ENCODE measurements at places on chromosomes 11 and 22.

GRCh38 chr11:34830648-34831047, 85.5 kb downstream of the APIP start:
- no peak for DNase-seq

DNA sequence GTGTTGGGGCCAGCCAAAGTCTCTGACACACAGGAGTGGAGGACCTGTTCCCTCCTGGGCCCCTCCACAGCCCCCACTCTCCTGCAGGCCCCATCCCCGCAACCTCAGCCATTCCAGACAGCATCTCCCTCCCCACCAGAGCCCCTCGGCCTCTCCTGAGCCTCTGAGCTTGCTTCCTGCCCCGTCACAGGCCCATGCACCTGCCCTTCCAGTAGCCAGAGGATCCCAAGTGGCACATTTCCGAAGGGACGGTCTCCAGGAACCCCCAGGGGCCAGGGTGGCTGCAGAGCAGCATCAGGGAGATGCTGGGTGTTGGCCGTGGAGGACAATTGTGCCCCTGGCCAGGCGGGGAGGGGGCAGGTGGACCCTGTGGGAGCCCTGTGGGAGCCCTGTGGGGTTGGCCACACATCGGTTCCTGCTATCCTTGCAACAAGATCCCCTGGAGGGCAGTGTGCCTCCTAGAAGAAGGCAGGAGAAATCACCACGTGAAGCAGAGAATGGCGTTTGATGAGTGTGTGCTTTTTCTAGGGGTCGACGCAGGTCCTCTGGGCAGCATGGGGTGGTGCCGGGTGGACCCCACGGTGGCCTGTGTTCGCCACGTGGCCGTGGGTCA, 45.3 kb upstream of the PPARA start:
- DNase-seq: no peak

DNA sequence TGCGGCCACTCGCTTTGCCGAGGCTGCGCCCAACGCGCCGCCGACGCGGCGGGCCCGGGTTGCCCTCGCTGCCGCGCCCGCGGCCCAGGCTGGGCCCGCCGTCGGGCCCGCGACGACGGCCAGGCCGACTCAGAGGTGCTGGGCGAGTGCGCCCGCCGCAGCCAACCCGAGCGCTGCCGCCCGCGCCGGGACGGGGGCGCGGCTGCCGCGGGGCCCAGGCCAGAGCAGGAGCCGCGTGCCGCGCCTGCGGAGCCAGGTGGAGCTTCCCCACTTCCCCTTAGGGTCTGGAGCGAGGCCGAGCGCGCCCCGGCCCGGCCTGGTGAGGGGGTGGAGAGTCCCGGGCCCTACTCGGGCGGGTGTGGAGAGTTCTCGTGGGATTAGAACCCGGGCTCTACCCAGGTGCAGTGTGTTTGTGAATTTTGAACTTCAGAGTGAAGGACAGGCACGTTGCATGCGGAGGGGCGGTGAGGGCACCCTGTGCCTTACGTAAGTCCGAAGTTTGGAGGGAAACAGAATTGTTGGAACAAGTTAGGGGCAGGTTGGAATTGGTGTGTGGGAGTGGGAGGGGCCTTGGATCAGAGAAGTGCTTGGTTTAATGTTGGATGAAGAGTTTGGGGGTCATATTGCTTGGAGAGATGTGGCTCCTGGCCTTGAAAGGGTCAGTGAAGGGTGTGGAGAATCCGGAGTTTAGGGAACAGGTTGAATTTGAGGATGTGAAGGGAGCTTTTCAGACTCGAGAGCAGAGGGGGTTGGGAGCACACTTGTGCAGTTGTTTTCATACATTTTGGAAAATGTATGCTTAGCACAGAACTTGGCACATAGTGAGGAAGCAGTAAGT, 697 bp downstream of the RNF169 start:
- no peak for DNase-seq

GRCh38 chr11:34232807-34233206, 125.0 kb downstream of the ABTB2 start:
- no peak for DNase-seq

- DNase-seq: no peak
Measured at GRCh38 chr22:32692371-32692770, 109.1 kb upstream of the TIMP3 start.

- DNase-seq: no peak
Measured at GRCh38 chr22:24435323-24435645, 7.9 kb downstream of the ADORA2A start.

GRCh38 chr11:13336246-13336878, 58.8 kb downstream of the BMAL1 start:
- DNase-seq: no peak

DNA sequence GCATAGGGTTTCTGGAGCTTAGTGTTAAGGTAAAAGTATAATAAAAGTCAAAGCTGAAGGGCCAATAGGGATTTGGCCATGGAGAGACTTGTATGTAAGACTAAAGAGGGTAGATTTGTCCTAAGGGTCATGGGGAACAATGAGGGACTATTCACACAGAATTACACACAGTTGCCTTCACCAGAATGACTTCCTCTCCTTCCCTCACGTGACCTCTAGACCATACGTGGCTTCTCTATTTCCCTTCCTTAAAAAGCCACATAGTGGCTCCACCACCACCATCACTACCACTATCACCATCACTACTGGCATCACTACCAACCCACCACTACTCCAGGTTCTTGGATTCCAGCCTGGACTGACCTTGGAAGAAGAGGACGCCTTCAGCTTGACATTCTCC, 2.8 kb downstream of the HPX start:
- no peak for DNase-seq

- DNase-seq: no peak
Measured at GRCh38 chr11:66625041-66625751, 8.8 kb downstream of the RBM14 start.

GRCh38 chr22:20084547-20085413, 4.7 kb downstream of the DGCR8 start:
- no peak for DNase-seq

DNA sequence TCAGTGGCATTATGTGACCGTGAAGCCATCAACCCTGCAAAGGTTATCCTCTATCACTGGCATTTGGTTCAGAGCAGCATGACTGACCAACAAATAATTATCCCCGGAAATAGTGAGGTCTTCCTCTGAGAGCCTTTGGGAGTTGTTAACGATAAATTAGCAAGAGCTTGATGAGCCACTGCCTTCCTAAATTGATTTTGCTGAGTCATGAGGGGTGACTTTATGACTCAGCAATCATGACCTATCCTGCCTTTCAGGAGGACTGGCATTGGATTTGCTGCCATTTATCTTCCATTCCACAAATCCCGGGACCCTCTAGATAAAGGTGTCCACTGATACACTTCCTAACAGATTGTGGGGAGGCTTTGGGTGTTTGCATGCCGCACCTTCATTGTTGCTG, 80.8 kb upstream of the MTNR1B start:
- DNase-seq: no peak

DNA sequence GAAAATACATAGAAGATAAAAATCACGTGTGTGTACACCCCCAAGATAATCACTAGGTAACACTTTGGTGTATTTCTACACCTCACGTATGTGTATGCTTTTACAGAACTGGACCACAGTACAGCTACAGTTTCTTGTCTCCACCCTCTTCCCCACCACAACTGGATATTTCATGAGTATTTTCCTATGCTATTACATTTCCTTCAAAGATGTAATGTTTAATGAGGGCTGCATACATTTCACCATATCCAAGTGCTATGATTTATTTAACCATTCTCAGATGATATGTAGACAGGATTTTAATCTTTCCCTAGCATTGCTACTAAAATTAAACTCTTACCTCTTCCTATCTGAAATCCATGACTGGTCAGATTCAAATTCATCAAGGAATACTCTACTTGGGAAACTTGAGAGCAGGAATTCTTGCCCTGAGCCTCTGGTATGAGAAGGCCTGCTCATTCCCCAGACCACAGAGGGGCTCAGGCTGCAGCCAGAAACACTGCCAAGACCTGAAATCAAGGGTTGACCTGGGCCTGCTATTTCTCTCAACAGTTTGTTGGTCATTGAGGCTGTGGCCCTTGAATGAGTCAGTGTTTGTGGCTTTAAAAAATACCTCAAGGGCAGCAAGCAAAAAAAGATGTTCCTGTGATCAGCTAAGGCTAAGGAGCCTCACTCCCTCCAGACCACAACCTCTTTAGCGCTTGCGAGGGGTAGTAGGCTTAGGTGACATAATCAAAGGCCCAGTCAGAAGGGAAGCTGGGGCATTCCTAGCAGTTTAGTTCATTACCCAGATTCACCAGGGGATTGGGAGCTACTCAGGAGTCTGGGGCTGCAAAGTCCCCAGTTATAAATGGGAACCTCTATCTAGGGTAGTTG, 55.5 kb downstream of the ABTB2 start:
- DNase-seq: no peak

GRCh38 chr11:109972939-109973338, 120.3 kb upstream of the ZC3H12C start:
- no peak for DNase-seq

DNA sequence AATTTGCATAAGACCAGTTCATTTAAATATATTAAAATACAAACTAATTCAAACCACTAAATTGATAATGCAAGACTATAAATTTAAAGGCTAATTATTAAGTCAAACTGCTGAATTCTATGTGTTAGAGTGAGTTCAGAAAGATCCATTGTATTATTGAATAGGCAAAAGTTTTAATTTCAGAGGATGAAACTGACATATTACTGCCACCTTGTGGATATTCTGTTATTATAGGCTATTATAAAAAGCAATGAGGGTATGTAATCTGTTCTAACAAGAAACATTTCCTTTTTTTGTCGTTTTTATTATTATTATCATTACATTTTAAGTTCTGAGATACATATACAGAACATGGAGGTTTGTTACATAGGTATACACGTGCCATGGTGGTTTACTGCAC, 20.9 kb upstream of the NAALAD2 start:
- no peak for DNase-seq

- DNase-seq: no peak
Measured at GRCh38 chr22:46381142-46381541, 45.6 kb downstream of the TRMU start.

- no peak for DNase-seq
Measured at GRCh38 chr22:30201945-30202344, 44.6 kb downstream of the LIF start.

DNA sequence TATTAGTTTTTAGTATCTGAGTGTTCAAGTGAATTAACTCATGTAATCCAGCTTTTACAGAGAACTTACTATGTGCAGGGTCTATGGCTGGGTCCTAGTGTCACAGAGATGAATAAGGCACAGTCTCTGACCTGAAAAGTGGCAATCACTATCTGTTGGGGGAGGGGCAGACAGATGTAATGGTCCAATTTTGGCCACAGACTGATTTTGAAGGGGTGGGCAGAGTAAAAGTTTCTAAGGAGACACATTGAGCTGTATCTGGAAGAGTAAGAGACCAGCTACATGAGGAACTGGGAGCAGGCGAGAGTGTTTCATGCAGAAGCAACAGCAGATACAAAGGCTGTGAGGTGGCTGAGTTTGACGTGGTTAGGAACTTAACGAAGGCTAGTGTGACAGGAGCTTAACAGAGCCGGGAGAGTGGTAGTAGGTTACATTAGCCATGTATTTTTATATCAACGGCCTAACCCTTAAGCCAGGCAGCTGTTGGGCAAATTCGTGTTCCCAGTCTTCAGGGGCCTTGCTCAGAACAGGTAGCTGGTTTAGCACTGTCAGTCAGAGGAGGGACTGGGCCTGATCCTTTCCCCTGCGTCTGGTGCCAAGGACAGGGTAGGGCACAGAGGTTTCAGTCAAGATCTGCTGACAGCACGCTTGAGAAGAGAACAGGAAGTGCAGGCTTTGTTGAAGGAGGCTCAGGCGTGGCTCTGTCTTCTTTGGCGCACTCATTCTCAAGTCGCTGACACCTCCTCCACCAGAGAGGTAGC, 1.4 kb upstream of the STIM1 start:
- DNase-seq: peak; percentile 59

DNA sequence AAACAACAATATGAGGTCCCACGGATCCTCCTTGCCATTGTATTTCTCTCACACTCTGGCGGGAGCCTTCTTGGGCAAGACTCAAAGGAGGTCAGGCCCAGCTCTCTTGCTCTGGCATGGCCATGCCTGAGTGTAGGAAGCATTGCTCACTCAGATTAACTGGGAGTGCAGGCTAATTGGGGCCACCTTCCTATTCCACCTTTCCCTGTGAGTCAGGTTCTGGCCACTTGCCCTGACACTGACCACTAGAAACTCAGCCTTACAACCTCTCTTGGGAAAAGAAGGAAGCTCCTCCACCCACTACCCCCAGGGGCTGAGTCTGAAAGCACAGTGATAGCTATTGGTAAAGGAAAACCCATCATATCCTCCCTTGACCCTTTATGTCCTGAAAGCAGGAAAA, 121.8 kb upstream of the NTM start:
- DNase-seq: no peak

- DNase-seq: no peak
Measured at GRCh38 chr22:27723158-27723557, 78.4 kb downstream of the MN1 start.

GRCh38 chr11:65879617-65880016, at the start of gene CTSW:
TSS of gene CTSW (plus strand) at chr11:65879837. CDS start at chr11:65879855, 18 bp downstream.
- no peak for DNase-seq

DNA sequence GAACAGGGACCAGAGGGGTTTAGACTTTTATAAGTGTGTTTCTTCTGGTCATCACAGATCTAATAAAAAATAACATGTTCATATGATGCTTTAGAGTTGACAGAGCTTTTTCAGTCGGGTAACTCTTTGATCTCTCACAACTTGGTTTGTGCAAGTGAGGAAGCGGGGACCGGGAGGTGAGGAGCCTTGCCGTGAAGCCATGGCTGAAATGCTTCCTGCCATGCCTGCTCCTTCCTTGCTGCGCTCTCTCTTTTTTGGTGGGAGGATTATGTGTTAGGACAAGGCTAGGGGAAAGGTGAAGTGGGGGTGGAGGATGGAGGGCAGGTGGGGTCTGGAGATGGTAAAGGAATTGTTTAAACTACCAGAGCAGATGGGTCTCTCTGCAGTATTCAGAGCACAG, 23.8 kb downstream of the TEAD1 start:
- no peak for DNase-seq

- no peak for DNase-seq
Measured at GRCh38 chr11:116925050-116925449, 87.6 kb upstream of the APOA1 start.

Data from stimulated activated CD4-positive, alpha-beta T cell treated with anti-CD3 and anti-CD28 coated beads, TNF-alpha, amount 100 ng/mL, for 24 hours (primary cell).